Subcutaneous adipose tissue (tissue), 4 donors: ENCODE measurements at places on chromosomes 2 and 18. TPM values are rescaled to one million over a fixed set of nuclear protein-coding genes. Genes with fewer than 3 reads are reported as not detected.

The SPATA3 gene
- total RNA-seq: not detected

The NCOA1 gene
- 55.6 TPM for total RNA-seq

The INHBB gene
- total RNA-seq: 67.8 TPM

The SLC30A3 gene
- not detected for total RNA-seq

The RAPGEF4 gene
- total RNA-seq: 9.3 TPM

The MERTK gene
- total RNA-seq: 73.3 TPM

The COBLL1 gene
- total RNA-seq: 38.4 TPM

The SH2D6 gene
- 2.8 TPM for total RNA-seq
